ENCODE measurements at places on chromosomes 7 and 10.

- no peak for DNase-seq
Observed at GRCh38 chr10:5741276-5741675, 56.6 kb downstream of the TASOR2 start.

GRCh38 chr7:10212649-10213048 is 761.0 kb upstream of the PHF14 start:
- DNase-seq, result no peak

GRCh38 chr10:99530108-99531025 is 2.4 kb upstream of the NKX2-3 start:
- DNase-seq, result no peak

DNA sequence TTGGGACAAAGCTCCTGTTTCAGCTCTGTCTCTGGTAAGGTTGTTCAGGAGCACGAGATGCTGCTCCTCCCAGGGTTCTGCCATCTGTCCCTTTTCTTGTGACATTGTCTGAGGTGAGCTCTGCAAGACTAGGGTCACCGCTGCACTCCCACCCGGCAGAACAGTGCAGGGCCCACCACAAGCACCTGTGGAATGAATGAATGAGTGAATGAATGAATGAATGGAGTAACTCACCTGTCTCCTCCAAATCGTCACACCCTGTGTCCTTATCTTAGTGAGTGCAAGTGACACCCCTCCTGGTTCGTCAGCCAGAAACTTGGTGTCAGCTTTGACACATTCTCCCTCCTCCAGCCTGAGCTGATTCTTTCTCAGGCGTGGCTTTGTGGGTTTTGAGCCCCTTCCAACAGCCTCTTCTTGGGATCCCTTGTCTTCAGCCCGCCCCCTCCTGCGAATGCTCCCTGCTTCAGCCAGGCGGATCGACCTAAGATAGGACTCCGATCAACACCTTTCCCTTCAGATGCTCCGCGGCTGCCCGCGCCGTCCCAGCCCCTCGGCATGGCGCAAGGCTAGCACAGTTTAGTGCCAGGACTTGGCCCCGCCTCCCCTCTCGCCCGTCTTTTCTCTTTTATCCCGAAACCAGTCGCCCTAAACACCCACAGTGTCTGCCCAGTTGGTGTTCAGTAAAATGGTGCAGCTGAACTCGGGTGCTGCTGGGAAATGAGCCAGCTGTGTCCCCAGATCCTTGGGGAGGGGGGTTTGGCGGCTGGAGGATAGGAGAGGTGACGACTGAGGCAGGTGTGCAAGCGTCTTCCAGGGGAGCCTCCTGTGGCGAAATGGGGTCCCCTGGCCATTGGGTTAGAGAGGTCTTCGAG is 89.3 kb downstream of the BEND7 start:
- no peak for DNase-seq

DNA sequence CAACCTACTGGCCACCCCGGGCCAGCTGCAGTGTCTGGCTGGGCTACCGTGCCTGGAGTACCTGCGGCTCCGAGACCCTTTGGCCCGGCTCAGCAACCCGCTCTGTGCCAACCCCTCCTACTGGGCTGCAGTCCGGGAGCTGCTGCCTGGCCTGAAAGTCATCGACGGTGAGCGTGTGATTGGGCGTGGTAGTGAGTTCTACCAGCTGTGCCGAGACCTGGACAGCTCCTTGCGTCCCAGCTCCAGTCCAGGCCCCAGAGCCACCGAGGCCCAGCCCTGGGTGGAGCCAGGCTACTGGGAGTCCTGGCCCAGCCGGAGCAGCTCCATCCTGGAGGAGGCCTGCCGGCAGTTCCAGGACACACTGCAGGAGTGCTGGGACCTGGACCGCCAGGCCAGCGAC is 4.2 kb downstream of the RARRES2 start:
- no peak for DNase-seq

GRCh38 chr7:132206594-132206993 is 369.7 kb downstream of the PLXNA4 start:
- no peak for DNase-seq

DNA sequence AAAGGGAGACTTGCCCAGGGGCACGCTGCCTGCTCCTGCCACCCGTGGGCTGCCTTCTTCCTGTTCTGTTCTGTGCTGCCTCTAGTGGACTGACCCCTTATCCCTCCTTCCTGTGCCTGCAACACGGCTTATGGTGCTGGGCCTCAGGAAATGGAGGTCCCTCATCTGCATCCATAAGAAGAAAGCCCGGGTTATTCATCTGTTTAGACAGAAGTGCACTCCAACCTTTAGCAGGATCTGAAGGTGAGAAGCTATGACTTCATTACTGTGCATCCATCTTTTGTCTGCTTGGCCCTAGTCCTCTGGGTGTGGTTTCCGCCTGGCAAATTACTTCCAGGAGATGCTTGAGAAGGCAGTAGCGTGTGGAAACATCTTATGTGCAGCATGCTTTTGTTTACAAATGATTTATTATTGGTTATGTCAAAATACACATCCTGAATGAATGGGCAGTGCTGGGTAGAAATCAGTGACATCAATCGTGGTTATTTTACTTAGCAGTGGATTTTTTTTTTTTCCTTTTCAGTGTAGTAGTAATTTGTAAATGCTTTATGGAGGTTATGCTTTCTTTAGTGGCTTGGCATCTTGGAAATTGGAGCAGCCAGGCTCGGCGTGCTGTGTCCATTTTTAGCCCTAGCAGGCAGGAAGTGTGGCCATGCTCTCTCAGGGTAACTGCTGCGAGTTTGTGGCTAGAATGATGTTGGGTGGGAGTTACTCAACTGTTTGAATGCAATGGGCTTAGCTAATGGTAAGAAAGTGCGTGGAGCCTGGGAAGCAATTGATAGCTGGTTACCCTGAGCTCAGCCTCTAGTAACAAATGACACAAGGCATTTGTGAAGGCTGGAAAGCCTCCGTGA is 12.7 kb downstream of the PTPRE start:
- DNase-seq, result no peak

- no peak for DNase-seq
Observed at GRCh38 chr10:43680035-43680434, 31.4 kb upstream of the ZNF32 start.

DNA sequence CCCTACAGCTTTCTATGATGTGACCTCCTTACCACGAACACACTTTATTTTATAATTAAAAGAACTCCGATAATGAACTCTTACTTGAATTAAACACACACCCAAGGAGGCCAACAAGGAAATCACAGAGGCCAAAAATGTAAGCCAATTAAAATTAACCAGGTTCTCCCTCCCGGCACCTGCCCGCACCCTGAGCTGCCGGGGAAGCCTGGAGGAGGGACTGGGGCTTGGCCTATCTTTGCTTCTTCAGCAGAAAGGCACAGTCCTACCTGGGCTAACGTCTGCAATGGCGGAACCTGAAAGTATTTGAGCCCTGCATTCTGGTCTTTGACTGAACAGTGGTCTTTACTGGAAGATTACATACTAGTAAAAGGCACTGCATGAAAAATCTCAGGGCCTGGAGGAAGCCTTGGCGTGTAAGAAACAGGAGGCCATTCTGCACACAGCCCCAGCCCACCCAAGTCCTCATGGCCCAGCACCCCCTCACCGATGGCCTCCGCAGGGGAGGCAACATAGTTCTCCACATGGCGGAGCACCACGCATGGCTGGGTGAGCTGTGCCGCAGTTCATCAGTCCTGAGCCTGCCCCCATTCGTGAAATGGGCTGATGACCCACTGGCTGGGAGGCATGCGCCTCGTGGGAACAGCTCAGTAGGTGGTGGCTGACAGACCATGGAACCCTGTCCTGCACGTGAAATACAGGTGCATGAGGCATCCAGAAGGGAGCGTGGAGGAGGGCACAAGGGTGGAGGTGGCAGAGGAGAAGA is 173.8 kb downstream of the PARD3 start:
- DNase-seq, result no peak

Data from activated gamma-delta T cell treated with anti-CD3 and anti-CD28 coated beads, Interleukin-2, amount 50 U/mL, for 16 hours (primary cell).